Body of pancreas (tissue), 4 donors: ENCODE measurements at places on chromosomes 13 and 19.
A peak's percentile ranks its signal among the peaks of the same experiment; 100 is the strongest.

GRCh38 chr13:91101381-91101780, 246.1 kb upstream of the MIR17HG start:
- DNase-seq = no peak

DNA sequence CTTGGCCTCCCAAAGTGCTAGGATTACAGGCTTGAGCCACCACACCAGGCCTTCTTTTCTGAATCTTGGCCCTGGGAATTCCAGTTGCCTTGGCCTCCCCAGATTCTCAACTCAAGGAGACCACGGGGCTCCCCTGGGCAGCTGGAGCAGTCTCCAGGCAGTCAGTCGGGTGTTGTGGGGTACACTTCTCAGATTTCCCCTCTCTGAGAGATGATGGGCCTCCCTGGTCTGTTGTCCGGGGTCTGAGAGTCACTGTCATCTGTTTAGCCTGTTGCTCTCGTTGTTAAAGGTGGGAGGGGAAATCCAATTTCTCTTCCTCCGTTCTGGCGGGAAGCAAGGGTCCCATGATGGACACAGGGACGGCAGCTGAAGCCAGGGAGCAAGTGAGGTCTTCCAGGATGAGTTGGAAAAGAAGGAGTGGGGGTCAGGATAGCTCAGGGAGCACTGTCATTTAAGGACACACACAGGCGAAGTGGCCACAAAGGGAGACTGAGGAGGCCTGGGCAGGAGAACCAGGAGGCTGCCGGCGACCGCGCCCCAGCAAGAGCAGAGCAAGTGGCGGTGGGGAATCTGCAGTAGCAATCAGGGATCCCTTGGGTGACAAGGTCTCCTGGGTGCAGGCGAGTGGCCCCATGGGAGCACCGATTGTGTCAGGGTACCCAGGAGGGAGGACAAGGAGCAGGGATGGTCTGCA, 15.7 kb downstream of the WTIP start:
- no peak for DNase-seq

- DNase-seq = no peak
Measured at GRCh38 chr13:43755844-43756243, 30.9 kb downstream of the ENOX1 start.

DNA sequence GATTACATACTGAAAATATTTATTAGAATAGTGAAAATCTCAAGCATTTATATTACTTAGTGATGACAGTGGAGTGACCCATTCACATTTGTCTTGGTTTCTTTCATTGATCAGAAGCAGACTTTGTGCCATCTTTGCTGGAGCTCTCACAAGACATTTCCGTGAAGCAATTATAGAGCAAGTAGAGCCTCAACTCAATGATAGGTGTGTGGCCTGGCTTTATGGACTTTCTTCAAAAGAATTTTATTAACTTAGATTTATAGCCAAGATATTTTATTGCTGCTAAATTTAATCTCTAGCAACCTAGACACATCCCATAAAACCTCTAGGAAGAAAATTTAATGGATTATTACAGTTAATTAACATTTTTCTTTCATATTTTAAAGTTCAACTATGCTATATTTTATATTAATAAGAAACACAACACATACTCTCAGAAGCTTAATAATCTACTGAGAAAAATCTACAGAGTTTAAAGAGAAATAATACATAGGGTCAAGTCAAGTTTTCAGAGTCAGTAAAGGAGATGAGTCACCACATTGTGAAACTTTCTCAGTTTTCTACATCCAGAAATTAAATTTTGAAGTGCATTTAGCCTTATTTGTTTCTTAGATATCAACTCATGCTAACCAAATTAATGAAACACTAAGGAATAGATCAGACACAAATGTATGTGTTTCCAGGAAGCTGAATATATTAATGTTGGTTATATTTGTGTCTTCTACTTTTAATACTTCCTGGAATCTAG, 160.5 kb downstream of the LACC1 start:
- no peak for DNase-seq

GRCh38 chr13:75485286-75486062, 3.5 kb upstream of the TBC1D4 start:
- DNase-seq = no peak

GRCh38 chr19:14556662-14557188, 15.1 kb downstream of the NDUFB7 start:
- peak; percentile 75 for DNase-seq

DNA sequence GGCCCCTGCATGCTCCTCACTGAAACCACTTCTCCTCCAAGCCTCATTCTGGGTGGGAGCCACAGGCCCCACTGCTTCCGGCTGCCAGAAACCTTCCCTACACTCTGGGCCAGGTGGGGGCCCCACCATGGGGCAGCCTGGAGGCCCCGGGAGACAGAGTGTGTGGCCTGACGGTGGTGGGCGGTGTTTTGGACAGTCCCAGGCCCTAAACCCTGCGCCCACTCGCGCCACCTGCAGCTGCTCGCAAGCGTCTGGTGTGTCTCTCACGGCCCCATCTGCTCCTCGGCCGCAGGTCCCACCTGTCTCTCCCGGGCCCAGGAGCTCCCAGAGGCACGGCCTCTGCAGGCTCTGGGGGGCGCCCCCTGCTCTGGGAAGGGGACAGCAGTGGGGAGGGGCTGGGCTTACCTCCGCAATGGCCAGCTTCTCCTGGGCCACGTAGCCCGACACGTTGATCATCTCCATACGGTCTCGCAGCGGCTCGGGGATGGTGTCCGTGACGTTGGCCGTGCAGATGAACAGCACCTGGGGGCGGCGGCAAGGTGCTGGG, 5.6 kb downstream of the RPL36 start:
- peak; percentile 12 for DNase-seq

GRCh38 chr13:44746690-44747089, 170.6 kb upstream of the TSC22D1 start:
- DNase-seq = no peak

DNA sequence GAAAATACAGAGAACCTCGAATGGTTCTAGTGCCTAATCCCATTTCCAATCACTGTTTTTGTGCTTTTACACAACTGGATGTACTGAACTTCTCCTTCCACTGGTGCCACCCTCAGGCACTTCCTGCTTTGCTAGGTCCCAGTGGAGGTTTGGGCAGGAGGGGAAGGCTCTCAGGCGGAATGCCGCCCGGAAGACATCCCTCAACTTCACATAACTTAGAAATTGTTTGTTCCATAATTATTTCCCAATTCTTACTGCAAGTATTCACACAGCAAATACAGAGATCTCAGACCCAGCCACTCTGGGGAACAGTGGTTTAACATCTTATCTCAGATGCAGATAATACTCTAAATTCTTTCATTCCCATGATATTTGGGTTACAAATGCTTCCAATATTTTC, 195.7 kb upstream of the IPO5 start:
- peak; percentile 27 for DNase-seq

- DNase-seq = no peak
Measured at GRCh38 chr13:106484537-106485193, 50.8 kb downstream of the EFNB2 start.

DNA sequence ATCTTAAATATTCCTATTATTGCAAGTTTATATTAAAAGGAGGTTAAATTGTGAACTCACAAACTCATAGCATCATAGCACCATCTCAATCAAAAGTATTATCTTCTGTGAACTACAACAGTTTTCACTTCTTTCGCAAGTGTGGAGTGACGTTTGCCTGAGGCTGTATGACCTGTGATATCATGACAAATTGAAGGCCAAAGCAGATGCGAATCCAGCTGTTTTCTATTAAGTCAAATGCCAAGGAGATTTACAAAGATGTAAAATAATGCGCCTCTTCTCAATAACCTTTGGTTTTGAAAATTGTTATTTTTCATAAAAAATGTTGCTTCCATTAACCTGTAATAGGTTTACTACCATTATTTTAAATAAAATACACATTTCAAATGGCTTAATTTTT, 7.6 kb upstream of the PEG3 start:
- DNase-seq = no peak
